IMR-90 (cell line): ENCODE measurements at places on chromosomes 5 and 9. TPM values are rescaled to one million over a fixed set of nuclear protein-coding genes. Genes with fewer than 3 reads are reported as not detected.
A peak's percentile ranks its signal among the peaks of the same experiment; 100 is the strongest.

TMEM232 gene
- total RNA-seq = 0.36 and 0.56 TPM in 2 replicates

GRCh38 chr5:136285096-136285855 lies 80.1 kb downstream of the TRPC7 start:
- peak; percentile 4 for DNase-seq

GRCh38 chr5:154972476-154973080 lies 31.7 kb downstream of the MRPL22 start:
- DNase-seq = peak; percentile 53

- DNase-seq = no peak
These were observed 908.7 kb upstream of the CDH9 start for GRCh38 chr5:27947088-27947487.

GFI1B gene
- not detected in 2 replicates for total RNA-seq

GRCh38 chr9:96688187-96688586 lies 33.1 kb upstream of the PRXL2C start:
- no peak for DNase-seq

DNA sequence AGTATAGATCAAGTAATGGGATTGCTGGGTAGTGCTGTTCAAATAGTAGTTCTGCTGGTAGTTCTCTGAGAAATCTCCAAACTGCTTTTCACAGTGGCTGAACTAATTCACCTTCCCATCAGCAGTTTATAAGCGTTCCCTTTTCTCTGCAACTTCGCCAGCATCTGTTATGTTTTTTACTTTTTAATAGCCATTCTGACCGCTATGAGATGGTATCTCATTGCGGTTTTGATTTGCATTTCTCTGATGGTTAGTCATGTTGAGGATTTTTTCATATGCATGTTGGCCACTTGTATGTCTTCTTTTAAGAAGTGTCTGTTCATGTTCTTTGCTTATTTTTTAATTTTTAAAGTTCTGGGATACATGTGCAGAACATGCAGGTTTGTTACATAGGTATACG lies 279.2 kb upstream of the NREP start:
- DNase-seq = peak; percentile 3

- no peak for DNase-seq
These were observed 31.6 kb downstream of the ABLIM3 start for GRCh38 chr5:149172709-149173505.

SLC25A2 gene
- total RNA-seq = 0.28 TPM in 1 of 2 replicates, not detected in the other

LEAP2 gene
- total RNA-seq = under 0.01 TPM in 2 replicates

GRCh38 chr9:126454795-126455194 lies 128.2 kb downstream of the MVB12B start:
- no peak for DNase-seq

- DNase-seq = no peak
These were observed 77.5 kb upstream of the SPINK5 start for GRCh38 chr5:147986134-147986757.

C6 gene
- under 0.01 and 0.18 TPM in 2 replicates for total RNA-seq

DNA sequence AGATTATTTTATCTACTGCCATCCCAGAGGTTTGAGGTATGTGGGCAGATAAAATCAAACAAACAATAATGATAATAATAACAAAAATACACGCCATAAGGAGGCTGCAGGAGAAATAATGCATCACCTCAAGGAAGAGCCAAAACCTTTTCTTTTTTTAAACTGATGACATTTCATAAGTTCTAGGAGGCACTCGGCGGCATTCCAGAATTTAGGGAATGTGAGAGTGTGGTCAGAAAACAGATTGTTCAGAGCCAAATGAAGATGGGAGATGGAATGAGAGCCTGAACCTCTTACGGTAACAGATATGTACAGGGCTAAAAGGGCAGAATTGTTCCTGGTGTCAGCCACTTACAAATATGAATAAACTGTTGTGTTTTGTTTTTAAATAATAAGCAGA lies 615.0 kb upstream of the CHD1 start:
- DNase-seq = no peak

HNRNPK gene
- total RNA-seq = 422 and 601 TPM in 2 replicates

GRCh38 chr5:9373571-9373970 lies 172.3 kb downstream of the SEMA5A start:
- DNase-seq = peak; percentile 81

GRCh38 chr5:74409166-74409706 lies 231.3 kb downstream of the ENC1 start:
- no peak for DNase-seq

DNA sequence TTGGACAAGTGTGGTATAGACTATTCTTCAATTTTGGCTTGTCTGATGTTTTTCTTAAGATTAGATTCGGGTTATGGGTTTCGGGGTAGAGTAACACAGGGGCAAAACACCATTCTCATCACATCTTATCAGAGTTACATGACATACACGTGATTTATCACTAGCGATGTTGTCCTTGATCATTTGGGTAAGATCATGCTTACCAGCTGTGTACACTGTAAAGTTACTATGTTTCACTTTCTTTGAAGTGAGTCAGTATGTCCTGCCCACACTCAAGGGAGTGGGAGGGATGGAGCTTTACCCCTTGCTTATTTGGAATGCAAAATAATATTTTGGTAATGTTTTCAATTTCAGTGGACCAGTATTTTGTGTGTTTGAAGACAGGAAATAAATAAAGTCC lies 101.8 kb upstream of the TAF11L2 start:
- DNase-seq = peak; percentile 39

GRCh38 chr5:137838976-137839375 lies 28.7 kb upstream of the MYOT start:
- no peak for DNase-seq

DAPK1 gene
- under 0.01 TPM in 2 replicates for total RNA-seq

VCP gene
- total RNA-seq = 492 and 516 TPM in 2 replicates

GRCh38 chr9:74985041-74985440 lies 32.3 kb upstream of the C9orf40 start:
- DNase-seq = peak; percentile 5

- DNase-seq = no peak
These were observed 93.1 kb upstream of the TLE1 start for GRCh38 chr9:81782313-81782995.

DNA sequence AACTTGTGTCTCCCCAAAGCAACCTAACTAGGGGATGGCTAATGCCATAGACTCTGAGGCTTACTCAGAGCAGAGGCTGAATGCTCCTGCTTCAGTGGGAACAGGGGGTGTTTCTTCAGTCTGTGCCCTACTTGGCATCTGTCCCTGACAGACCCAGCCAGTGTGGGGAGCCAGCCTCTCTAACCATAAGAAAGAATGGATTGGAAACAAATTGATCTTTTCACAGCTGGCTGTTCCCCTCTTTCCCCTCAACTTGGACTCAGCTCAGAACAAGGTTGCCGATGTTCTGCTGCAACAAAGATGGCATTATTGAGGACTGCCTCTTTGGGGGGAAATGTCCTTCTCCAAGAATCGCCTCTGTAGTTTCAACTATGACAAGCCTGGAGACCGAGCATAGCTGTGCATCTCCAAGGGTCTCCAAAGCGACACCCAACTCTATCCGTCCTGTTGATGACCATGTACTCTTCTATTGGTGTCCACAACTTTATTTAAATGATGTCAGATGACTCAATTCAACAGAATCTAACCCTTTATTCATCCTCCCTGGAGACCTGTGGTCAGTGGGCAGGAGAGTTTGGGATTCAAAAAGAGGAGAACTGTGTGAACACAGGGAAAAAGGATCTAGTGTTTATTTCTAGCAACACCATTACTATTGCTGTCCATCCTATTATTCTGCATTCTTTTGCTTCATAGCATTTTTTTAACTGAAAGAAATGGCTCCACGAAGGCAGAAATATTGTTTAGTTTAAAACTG lies 24.7 kb upstream of the TNC start:
- DNase-seq = no peak

DNA sequence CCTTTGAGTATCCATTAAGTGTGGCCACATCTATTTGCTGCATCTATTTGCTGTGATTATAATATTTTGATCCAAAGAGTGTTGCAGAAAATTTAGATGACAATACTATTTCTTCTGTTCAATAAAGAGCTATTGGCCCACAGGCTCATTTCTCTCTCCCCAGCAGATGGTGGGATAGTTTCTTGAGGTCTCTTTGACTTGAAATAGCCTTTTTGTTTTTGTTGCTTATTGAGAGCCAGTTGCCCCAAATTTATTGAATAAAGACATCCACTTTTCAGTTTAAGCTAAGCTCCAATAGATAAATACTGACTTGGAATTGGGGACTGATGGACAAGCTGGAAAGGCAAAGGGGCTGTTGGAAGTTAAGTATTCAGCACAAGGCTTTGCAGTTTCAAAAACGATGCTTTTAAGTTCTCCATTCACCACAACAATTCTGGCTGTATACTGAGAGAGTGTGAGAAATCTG lies 290.1 kb upstream of the MPDZ start:
- DNase-seq = no peak

GRCh38 chr9:103483471-103484096 lies 488.5 kb downstream of the CYLC2 start:
- no peak for DNase-seq

- DNase-seq = no peak
These were observed 58.1 kb downstream of the MARCHF3 start for GRCh38 chr5:126972062-126972895.

FYB1 gene
- total RNA-seq = not detected in 2 replicates

MLANA gene
- not detected in 2 replicates for total RNA-seq

DNA sequence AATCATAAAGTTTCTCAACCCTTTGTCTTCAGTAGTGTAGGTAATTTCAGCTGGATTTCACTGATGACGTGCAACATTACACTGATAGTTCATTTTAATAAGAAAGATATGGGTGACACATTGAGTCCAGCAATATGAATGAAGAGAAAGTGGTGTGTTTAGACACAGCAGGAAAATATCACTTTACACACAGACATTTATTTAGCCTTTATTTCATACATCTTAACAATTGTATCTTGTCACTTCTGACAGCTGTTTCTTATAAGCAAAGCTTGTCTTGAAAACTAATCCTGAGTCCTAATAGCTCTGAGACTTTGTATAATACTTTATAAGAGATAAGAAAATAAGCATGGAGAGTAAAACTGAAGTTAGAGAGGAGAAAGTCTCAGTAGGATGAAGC lies 720.5 kb upstream of the NUDT12 start:
- DNase-seq = no peak

DNA sequence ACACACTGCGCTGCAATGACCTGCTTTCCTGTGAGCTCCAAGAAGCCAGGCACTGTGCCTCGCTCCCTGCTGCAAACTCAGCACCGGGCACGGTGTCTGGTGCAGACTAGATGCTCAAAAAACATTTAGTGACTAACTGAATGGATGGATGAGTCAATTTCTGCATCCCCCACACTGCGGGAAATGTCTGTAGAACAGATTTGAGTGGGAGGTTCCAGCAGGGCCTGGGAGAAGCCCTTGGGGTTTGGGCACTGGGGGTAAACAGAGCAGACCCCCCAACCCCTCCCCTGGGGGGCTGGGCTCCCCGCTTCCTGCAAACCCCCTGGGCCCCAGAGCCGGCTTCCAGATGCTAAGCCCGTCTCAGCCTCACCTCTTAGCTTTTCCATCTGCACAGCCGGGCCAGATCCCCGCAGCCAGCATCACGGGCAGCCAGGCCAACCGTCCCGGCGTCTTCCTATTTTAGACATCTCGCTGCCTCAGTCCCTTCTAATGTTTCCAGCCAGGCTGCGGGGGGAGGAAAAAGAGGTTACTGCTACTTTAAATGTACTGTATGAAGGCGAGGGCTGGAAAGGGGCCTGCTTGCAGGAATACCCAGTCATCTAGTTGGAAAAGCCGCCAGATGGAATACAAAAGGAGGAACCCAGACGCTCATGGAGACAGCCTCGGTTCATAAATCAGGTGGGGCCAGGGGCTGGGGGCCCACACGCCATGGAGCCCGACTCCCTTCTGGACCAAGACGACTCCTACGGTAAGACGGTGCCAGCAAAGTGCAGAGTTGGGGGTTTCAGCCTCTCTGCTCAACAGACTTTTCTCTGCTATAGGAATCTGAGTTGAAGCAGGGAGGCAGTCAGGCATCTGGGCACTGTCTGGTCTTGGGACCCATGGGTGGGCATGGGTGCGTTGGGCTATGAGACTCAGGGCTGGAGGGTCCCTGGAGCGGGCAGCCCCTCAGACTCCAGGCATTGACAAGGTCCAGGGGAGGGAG lies 67.1 kb upstream of the GGTA1 start:
- peak; percentile 79 for DNase-seq

DNA sequence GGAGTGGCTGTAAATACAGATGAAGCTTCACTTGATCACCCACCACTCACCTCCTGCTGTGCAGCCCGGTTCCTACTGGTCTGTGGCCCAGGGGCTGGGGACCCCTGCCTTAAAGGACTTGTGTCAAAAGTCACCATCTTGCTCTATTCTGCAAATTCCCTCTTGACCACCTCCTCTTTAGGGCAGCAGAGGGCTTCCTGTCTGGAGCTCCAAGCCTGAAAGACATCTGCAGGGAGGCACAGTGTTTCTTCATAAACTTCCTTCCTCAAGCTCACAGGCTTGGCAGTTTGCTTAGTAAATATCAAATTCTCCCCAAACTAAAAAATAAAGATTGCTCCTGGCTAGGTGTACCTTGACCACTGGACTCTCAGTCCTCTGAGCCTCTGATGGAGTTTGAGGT lies 104.4 kb downstream of the FRMD3 start:
- DNase-seq = no peak

DNA sequence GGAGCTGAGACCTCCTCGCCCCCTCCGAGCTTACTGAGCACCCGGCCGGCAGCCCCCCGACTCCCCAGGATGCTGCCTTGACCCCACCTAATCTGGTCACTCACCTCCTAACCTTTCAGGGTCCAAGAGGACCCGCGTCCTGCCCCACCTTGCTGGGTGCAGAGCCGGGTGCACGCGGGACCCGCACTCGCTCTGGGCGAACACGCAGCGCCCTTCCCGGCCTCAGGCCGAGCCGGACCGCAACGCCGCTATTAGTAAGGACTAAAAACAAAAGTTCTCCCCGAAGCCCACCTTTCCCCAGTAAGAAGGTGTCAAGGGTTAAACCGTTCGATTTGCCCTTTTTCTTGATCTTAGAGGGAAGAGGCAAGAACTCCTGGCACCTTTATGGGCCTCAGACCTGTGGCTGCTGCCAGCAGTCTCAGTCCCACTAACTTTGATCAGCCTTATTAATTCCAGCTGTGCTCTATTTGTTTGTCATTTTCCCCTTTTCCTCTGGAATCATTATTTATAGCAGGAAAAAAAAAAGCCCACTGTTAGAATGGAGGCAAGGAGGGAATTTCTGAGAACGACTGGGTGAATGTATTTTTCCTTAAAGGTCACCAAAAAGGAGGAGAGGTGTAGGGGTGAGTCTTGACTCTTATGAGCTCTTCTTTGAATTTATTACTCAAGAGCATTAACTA lies 10.5 kb downstream of the IRX2 start:
- DNase-seq = no peak

DNA sequence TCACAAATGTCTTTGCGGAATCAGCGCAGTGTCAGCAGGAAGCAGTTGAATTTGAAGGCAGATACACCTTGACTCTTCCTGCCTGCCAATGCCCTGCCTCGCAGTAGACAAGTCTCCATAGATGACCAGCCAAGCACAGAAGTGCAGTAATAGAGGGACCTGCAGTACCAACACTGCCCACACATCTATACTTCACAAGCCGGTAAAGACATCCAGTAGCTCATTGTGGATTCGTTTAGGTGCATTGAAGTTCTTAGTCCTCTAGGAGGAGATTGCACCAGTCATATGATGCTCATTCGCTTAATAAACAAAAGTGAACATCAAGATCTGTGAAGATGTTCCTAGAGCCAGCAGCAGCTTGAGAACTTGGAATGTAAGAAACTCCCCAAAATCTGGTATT lies 7.1 kb upstream of the IFNA2 start:
- no peak for DNase-seq

- no peak for DNase-seq
These were observed 134.7 kb upstream of the TNPO1 start for GRCh38 chr5:72681781-72682180.

CDX1 gene
- total RNA-seq = 0.18 TPM in 1 of 2 replicates, not detected in the other
